ENCODE measurements at places on chromosomes 12 and 14. TPM values are rescaled to one million over a fixed set of nuclear protein-coding genes. Genes with fewer than 3 reads are reported as not detected.

The BDKRB1 gene
- 32.9 TPM for polyA plus RNA-seq

GRCh38 chr12:5905757-5906156 lies 39.3 kb downstream of the ANO2 start:
- no peak for DNase-seq

- no peak for DNase-seq
Observed at GRCh38 chr12:1907652-1908611, 10.5 kb downstream of the CACNA2D4 start.

DNA sequence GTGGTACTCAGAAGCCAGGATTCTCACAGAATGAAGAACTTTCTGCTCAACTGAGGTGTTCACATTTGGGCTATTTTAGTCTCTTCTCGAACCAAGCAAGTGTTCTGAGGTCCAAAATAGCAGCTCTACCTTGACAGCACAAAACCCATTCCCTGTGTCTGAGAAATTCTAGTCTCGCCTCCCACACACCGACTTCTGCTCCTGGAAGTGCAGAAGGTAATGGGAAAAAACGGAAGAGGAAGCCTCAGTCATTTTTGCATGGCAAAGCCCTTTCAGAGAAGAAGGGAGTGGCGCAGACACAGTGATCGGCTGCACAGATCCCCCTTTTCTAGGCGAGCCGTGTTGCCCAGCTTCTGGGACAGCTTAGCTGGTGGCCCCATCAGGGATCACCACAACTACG lies 31.2 kb upstream of the VPS33A start:
- DNase-seq: no peak

The TMEM229B gene
- 0.26 TPM for polyA plus RNA-seq

The IL23A gene
- polyA plus RNA-seq: 0.12 TPM

GRCh38 chr14:61148742-61149350 lies 132.3 kb downstream of the TMEM30B start:
- no peak for DNase-seq

The RNF31 gene
- 9.2 TPM for polyA plus RNA-seq

The SLC38A4 gene
- polyA plus RNA-seq: 5.5 TPM

GRCh38 chr12:98803468-98804209 lies 158.5 kb downstream of the APAF1 start:
- DNase-seq: no peak

DNA sequence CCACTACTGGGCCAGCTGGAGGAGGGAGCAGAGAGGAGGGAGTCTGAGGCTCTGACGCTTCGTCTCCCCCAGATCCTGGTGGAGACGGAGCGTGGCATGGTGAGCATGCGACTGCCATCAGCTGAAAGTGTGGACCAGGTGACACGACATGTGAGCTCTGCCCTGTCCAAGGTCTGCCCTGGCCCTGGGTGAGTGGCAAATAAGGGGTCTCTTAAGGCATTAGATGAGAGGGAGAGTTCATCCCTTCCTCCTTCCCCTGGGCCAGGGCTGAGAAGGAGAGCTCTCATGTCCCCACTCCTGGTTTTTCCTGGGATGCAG lies 2.5 kb downstream of the CARMIL3 start:
- DNase-seq: no peak

- no peak for DNase-seq
Observed at GRCh38 chr12:66341126-66341525, 38.8 kb downstream of the HELB start.

GRCh38 chr14:100715803-100716202 lies 10.9 kb upstream of the DLK1 start:
- DNase-seq: no peak

The FAM90A1 gene
- 0.08 TPM for polyA plus RNA-seq

DNA sequence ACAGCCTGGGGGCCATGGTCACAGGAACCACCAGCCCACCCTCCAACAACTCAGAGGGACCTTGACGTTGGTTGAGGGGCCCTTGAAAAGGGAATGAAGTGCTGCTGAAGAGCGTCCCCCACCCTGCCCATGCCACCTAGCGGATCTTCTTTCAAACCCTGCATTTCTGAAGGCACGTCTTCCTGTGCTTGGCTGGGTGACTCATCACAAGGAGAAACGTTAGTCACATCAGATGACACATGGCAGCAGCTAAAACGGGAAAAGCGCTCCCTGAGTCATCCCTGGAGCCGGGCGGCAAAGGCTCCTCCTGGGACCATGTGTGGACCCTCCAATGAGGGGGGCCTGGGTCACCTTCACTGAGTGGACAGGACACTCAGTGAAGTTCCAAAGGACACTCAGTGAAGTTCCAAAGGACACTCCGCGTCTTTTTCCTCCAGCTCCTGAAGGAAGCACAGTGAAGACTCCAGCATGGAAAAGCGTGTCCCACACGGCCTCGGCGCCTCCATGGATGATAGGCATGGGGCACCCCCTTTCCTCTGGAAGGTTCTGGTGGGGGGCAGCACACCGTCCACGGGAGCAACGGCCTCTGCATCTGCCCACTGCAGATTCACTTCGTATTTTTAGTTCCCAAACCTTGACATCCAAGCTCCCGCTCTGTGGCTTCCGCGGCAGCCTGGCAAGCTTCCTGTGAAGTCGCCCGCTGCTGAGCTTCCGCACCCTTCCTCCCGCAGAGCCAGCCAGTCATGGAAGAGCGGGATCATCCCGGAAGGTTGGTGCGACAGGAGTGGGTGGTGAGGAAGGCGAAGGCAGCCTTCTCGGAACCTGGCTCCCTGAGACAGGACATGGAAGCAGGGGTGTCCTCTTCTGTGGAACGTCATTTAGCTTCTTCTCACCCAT lies 383.4 kb downstream of the VRK1 start:
- DNase-seq: no peak

GRCh38 chr12:93090731-93091172 lies 161.7 kb upstream of the EEA1 start:
- peak; percentile 83 for DNase-seq

The TRIAP1 gene
- polyA plus RNA-seq: 52.7 TPM

DNA sequence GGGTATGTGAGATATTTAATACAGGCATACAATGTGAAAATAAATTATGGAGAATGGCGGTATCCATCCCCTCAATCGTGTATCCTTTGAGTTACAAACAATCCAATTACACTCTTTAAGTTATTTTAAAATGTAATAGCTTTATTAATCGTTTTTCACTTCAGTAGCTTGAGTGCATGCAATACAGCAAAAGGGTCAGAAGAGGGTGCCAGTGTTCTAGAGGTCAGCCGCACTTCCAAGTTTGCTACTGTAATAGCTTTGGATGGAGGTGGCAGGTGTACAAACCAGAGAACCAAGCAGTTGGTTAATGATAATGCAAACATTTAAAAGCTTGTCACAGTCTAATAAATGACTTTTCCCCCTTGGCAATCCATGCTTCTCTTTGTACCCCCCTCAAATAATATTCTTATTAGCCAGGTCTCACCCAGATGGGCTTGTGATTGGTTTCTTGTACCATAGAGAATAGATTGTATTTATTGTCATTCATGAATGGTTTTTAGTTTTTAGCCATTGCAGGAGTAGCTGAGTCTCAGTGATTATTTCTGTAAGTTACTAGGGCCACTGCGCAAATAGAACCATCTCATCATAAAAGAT lies 127.0 kb downstream of the ERC1 start:
- DNase-seq: peak; percentile 58

The FITM1 gene
- polyA plus RNA-seq: not detected

- no peak for DNase-seq
Observed at GRCh38 chr12:29960122-29960521, 176.4 kb upstream of the TMTC1 start.

Measured in fibroblast of lung (primary cell).